Fibroblast of lung (primary cell): ENCODE measurements at places on chromosomes 6 and 20. TPM values are rescaled to one million over a fixed set of nuclear protein-coding genes. Genes with fewer than 3 reads are reported as not detected.
A peak's percentile ranks its signal among the peaks of the same experiment; 100 is the strongest.

Gene CDSN
- not detected in 2 replicates for polyA plus RNA-seq

Gene C6orf132
- polyA plus RNA-seq = 0.87 and 1.1 TPM in 2 replicates

DNA sequence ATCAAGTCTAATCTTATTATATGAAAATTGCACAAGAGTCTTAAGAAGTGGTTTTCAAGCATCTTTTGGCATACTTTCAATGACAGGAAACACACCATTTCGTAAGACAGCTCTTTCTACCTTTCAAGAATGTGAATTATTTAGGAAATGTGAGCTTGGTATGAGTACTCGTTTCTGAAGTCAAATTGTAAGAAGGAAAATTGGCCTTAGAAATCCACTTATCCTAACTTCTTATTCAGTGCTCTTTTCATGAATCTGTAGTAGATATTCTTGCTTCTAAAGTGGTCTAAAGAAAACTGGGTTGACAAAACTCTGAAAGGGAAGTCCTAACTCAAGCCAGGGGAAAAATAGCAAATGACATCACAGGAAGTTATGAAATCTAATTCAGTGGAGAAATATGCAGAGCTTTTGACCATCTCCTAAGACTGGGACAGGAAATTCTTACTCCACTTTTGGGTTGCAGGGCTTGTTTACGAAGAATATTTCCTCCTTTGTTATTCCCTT lies 38.5 kb upstream of the OGFRL1 start:
- DNase-seq = peak; percentile 83

Gene RCAN2
- polyA plus RNA-seq = 4.6 and 38.0 TPM in 2 replicates

- DNase-seq = no peak
Measured at GRCh38 chr6:25136854-25137253, 142.3 kb upstream of the CARMIL1 start.

DNA sequence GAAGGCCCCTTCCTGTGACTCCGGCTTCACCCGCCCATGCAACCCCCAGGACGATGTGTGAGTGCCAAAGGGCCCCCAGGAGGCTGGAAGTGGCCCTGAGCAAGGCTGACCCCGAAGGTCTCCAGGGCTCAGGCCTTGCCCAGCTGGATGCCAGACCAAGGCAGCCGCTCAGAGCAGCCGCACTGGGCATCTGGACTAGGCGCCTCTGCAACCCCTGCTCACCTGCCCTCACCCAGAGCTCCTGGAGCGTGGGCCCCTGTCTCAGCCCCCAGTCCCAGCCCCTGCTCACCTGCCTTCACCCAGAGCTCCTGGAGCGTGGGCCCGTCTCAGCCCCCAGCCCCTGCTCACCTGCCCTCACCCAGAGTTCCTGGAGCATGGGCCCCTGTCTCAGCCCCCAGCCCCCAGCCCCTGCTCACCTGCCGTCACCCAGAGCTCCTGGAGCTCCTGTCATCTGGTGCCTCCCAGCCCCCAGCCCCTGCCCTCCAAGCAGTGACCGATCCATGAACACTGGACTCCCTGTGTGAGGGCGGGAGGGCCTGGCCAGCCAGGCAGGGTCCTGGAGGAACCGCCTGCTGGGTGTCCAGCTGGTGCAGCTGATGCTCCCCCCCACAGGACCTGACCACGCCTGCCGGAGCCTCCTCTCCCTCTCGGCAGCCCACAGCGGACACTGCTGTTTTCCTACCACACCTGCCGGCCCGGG lies 1.1 kb downstream of the SRMS start:
- no peak for DNase-seq

DNA sequence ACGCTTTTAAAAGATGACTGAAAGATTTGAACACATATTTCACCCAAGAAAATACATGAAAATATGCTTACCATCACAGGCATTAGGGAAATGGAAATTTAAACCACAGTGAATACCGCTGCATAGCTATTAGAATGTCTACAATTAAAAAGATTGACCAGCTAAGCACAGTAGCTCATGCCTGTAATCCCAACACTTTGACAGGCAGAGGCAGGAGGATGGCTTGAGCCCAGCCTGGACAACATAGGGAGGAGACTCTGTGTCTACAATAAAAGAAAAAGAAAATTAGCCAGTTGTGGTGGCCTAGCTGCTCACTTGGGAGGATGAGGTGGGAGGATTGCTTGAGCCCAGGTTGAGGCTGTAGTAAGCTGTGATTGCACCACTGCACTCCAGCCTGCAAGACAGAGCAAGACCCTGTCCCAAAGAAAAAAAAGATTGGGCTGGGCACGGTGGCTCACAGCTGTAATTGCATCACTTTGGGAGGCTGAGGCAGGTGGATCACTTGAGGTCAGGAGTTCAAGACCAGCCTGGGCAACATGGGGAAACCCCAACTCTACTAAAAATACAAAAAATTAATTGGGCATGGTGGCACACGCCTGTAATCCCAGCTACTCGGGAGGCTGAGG lies 163.7 kb upstream of the AKAP12 start:
- DNase-seq = no peak

DNA sequence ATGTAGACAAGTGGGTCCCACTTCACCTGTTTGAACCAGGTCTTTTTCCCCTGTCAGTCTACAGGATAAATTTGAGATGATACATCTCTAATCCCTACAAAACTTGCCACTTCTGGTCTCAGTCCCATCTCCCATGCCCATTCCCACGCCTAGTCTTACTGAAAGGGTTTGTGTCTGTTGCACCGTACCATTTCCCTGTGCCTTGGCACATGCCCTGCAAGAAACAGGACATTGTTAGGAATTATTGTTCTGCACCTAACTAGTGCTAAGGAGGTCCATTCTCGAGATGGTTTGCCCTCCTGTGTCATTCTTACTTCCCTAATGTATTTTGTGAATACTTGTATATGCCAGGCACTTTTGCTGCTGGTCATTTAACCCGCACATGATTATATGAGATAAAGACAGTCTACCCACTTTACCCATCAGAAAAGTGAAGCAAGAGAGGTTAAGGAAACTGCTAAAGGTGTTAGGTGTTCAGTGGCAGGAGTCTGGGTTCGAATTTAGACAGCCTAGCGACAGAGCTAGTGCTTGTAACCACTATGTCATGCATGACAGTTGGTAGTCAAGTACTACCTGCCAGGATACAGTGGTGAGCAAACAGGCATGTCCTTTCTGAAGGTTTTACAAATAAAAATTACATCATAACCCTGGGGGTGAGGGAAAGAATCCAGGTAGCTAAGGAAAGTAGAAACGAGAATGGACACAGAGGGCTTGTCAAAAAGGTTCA lies 12.7 kb downstream of the FAM217A start:
- DNase-seq = no peak
